Activated CD8-positive, alpha-beta memory T cell treated with anti-CD3 and anti-CD28 coated beads, Interleukin-2, amount 10 ng/mL, durations not matched to agents 7 days and 5 days (primary cell): ENCODE measurements at places on chromosomes 12 and 14.

DNA sequence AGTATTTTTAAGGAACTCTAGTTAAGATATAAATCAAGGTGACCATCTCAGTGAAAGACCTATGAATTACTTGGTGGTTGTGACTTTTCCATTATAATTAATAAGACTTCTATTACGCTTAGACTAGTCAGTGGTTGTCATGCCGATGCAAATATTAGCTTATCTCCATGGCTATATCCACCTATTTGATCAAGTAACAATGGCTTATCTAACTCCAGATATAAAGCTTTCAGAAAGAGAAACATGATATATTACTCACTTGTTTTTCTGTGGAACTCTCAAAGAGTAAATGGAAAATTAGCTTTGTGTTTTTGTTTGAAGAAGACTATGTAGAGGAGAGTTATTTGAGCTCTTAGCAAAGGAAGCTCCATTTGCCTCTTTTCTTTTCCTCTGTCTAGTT, 323.8 kb upstream of the DCN start:
- H3K27me3 ChIP-seq, result peaks cover 3% of the 10 kb centered on the region
- no peaks in the 10 kb centered on the region for H3K4me1 ChIP-seq
- H3K4me3 ChIP-seq, result no peak overlapping the region
- H3K27ac ChIP-seq, result no peak overlapping the region

GRCh38 chr14:85622106-85622505, 92.2 kb downstream of the FLRT2 start:
- DNase-seq, result no peak
- no peaks in the 10 kb centered on the region for H3K27me3 ChIP-seq
- no peaks in the 10 kb centered on the region for H3K4me1 ChIP-seq
- H3K4me3 ChIP-seq, result no peak overlapping the region
- no peak overlapping the region for H3K27ac ChIP-seq
- no peaks in the 10 kb centered on the region for H3K36me3 ChIP-seq

GRCh38 chr12:79402606-79403005, 288.2 kb downstream of the PAWR start:
- H3K27ac ChIP-seq, result no peak overlapping the region
- H3K27me3 ChIP-seq, result no peaks in the 10 kb centered on the region
- no peak overlapping the region for H3K4me3 ChIP-seq

- H3K27ac ChIP-seq, result no peak overlapping the region
- H3K4me3 ChIP-seq, result no peak overlapping the region
- H3K27me3 ChIP-seq, result peaks cover 2% of the 10 kb centered on the region
- no peaks in the 10 kb centered on the region for H3K36me3 ChIP-seq
- H3K4me1 ChIP-seq, result no peaks in the 10 kb centered on the region
- DNase-seq, result no peak
Measured at GRCh38 chr14:104512061-104512460, 67.5 kb upstream of the C14orf180 start.

DNA sequence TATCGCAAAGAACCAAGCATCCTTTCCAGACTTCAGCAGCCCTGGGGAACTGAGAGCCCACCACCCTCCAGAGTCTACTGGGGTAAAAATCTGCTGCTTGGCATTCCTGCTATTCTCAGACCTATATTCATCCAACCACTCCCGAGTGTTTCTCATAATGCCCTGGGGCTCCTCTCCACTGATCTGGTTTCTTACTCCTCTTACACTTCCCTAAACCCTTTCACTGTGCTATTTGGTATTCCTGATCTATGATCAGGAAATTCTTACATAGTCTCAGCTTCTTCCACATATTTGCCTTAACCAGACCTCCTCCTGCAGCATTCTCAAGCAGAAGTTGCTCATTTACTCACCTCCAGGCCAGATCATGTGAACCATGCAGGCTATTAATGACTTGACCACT, 82.4 kb downstream of the SYT10 start:
- H3K4me3 ChIP-seq, result no peak overlapping the region
- H3K36me3 ChIP-seq, result no peaks in the 10 kb centered on the region
- H3K27ac ChIP-seq, result no peak overlapping the region
- H3K4me1 ChIP-seq, result no peaks in the 10 kb centered on the region
- DNase-seq, result no peak
- H3K27me3 ChIP-seq, result no peaks in the 10 kb centered on the region

GRCh38 chr12:58177366-58177765, 236.0 kb downstream of the ATP23 start:
- H3K4me3 ChIP-seq, result no peak overlapping the region
- H3K36me3 ChIP-seq, result no peaks in the 10 kb centered on the region
- H3K4me1 ChIP-seq, result no peaks in the 10 kb centered on the region
- H3K27me3 ChIP-seq, result peaks cover 13% of the 10 kb centered on the region

DNA sequence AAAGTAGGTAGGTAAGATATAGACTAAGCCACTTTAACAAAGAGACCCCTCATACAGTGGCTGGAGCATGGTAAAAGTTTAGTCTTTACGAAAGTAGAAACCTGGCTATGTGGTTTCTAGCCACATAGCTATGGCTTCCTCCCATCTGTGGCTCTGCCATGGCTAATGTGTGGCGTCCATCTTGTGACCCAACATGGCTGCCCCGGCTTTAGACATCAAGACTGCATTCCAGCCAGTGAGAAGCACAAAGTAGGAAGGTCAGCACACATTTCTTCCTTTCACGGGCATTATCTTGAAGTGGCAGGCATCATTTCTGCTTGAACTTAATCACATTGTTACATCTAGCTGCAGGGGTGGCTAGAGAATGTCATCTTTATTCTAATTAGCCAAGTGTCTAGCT, 148.3 kb downstream of the TBX5 start:
- no peak overlapping the region for H3K4me3 ChIP-seq
- H3K27ac ChIP-seq, result no peak overlapping the region
- no peaks in the 10 kb centered on the region for H3K4me1 ChIP-seq
- no peaks in the 10 kb centered on the region for H3K36me3 ChIP-seq
